Liver (tissue), 10 donors: ENCODE measurements at places on chromosomes 12 and 14.

DNA sequence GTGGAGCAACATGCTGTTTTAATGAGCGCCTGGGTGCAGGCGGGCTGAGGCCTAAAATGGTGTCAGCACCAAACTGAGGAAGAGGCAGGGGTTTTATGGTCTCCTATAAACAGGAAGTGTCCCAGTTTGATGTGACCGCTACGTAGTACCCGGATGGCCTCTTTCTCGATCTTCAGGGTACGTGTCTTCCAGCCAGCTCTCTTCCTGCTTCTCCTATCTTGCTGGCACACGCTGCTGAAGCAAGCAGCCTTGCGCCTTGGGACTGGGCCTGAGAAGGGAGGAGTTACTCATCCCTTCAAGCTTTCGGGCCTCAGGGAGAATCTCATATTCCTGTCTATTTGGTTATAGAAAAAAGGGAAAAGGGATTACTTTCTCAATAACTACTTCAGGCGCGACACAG, 28.2 kb upstream of the RNASE1 start:
- H3K27me3 ChIP-seq, result no peaks in the 10 kb centered on the region
- H3K27ac ChIP-seq, result no peak overlapping the region
- no peak overlapping the region for H3K4me3 ChIP-seq
- H3K36me3 ChIP-seq, result no peaks in the 10 kb centered on the region

GRCh38 chr12:51240971-51241370, 2.3 kb downstream of the DAZAP2 start:
- peaks cover 32% of the 10 kb centered on the region for H3K36me3 ChIP-seq
- H3K4me1 ChIP-seq, result peaks cover 22% of the 10 kb centered on the region
- no peak overlapping the region for H3K27ac ChIP-seq
- DNase-seq, result no peak
- H3K4me3 ChIP-seq, result no peak overlapping the region
- H3K27me3 ChIP-seq, result no peaks in the 10 kb centered on the region

- H3K36me3 ChIP-seq, result no peaks in the 10 kb centered on the region
- no peak for DNase-seq
- H3K27ac ChIP-seq, result no peak overlapping the region
- H3K27me3 ChIP-seq, result no peaks in the 10 kb centered on the region
- H3K4me3 ChIP-seq, result no peak overlapping the region
These were observed 89.7 kb upstream of the MYF6 start for GRCh38 chr12:80617733-80618132.

DNA sequence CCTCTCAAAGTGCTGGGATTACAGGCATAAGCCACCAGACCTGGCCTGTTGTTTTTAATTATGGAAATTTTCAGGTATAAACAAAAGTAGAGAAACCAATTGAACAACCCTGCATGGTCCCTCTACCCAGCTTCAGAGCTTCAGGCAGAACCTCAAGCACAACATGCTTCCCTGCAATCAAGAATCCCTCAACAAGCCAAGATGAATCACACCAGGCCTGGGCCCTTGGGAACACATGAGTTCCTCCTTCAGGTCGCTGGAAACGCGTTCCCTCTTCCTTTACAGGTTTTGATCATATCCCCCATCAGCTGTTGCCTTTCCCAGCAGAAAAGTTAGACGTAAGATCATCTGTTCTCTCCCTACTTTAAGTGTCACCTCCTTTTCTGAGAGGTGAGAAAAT, 20.5 kb upstream of the CORO1C start:
- no peaks in the 10 kb centered on the region for H3K36me3 ChIP-seq
- H3K4me1 ChIP-seq, result no peaks in the 10 kb centered on the region
- no peak overlapping the region for H3K4me3 ChIP-seq
- H3K27ac ChIP-seq, result no peak overlapping the region

GRCh38 chr12:121793440-121793837, at the start of gene RHOF:
Gene RHOF, minus strand, starts transcription at chr12:121793688. Its CDS starts 55 bp downstream, at chr12:121793633.
- no peaks in the 10 kb centered on the region for H3K36me3 ChIP-seq
- peaks cover 50% of the 10 kb centered on the region for H3K4me1 ChIP-seq
- peak within 1 kb of the TSS; percentile 92 for H3K27ac ChIP-seq
- peak; percentile 71 for DNase-seq

DNA sequence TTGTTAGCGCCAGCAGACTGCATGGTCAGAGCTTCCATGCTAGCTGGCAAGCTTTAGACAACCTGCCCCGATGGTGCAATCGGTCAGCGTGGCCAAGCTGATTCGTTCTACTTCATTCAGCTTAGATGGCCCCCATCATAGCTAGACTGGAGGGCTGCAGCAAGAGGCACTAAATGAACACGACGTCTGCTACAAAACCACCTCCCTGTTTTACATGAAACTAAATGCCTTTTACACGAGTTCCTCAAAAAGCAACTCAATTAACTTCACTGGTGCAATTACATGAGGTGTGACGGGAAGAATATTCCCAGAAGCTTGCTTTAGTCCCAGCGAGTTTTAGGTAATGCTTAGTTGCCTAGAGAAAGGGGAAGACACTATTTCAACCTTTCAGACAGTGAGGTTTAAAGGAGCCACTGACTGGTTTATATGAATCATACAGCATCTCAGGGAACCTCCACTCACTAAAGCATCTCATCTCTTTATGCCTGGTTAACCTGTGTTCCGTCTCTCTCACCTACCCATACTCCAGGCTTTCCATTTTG, 8.4 kb downstream of the NIN start:
- no peak overlapping the region for H3K4me3 ChIP-seq
- H3K27ac ChIP-seq, result no peak overlapping the region
- H3K4me1 ChIP-seq, result peaks cover 11% of the 10 kb centered on the region

DNA sequence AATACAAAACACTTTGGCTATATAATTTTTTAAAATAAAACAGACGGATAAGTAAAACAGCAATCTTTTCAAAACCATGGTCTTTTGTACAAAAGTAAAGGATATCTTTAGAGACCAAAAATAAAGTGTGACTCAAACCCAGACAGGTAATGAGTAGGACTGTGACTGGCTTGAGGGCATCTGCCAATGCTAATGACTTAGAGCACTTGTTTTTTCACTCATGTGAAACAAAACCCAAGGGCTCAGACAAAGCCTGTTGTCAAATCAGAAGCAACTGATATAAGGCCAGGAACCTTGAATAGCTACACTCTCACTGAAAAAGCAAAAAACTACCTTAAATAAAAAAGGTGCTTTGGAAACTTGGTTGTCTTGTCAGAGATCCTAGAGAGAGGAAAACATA, 357.4 kb downstream of the TMEM117 start:
- no peaks in the 10 kb centered on the region for H3K27me3 ChIP-seq
- H3K36me3 ChIP-seq, result no peaks in the 10 kb centered on the region
- H3K4me3 ChIP-seq, result no peak overlapping the region
- H3K4me1 ChIP-seq, result no peaks in the 10 kb centered on the region
- no peak for DNase-seq
- no peak overlapping the region for H3K27ac ChIP-seq

DNA sequence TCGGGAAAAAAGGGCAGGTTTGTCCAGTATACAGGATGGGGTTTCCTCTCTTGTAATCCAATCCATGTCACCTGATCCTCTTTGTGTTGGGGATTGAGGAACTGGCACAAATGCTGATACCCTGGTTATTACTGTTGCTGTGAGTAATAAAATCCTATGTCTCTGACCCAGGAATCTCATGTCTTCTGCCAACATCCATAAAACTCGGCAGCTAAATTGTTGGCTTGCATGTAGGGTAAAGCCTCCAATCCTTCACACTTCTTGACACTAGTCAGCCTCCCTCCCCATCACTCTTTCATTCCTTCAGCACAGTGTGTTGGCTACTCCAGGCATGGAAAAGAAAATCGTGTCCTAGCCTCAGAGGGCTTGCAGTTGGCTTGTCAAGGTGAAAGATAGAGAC, 9.2 kb upstream of the NOS1 start:
- H3K36me3 ChIP-seq, result no peaks in the 10 kb centered on the region
- no peaks in the 10 kb centered on the region for H3K4me1 ChIP-seq
- H3K27me3 ChIP-seq, result no peaks in the 10 kb centered on the region
- DNase-seq, result no peak

DNA sequence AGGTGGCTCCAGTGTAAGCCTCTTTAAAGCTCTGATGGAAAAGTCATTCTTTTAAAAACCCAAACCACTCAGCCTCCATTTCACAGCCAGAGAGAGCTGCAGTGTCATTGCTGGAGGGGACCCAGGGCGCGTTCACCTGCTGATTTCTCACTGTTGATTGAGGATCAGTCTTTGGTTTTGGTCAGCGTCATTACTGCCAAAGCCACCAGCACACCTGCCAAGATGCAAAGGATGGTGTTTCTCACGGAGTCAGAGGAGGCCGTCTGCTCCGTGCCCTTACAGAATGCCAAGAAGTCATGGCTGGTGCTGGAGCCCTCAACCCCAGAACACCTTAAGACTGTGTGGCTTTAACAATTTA, 32.8 kb upstream of the BATF start:
- H3K4me3 ChIP-seq, result no peak overlapping the region
- no peaks in the 10 kb centered on the region for H3K4me1 ChIP-seq
- H3K27ac ChIP-seq, result no peak overlapping the region
- H3K27me3 ChIP-seq, result no peaks in the 10 kb centered on the region
- no peak for DNase-seq
- H3K36me3 ChIP-seq, result no peaks in the 10 kb centered on the region

DNA sequence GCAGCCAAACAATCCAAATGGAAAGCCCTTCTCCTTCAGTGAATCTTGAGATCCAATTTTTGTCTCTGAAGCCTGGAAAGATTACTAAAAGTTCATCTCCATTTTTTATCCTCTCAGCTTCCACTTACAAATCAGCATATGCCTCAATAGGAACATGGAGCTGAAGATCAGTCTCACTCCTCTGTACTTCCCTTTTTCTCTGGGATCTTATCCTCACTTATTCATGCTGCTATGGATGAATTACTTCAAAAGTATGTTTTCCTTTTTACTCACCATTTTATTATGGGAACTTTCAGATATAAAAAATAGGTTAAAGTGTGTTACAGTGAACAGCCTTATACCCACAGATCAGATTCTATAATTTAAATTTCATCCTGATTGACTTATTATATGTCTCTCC, 14.4 kb upstream of the NTF3 start:
- H3K4me1 ChIP-seq, result no peaks in the 10 kb centered on the region
- H3K27me3 ChIP-seq, result peaks cover 6% of the 10 kb centered on the region
- no peaks in the 10 kb centered on the region for H3K36me3 ChIP-seq
- H3K27ac ChIP-seq, result no peak overlapping the region

DNA sequence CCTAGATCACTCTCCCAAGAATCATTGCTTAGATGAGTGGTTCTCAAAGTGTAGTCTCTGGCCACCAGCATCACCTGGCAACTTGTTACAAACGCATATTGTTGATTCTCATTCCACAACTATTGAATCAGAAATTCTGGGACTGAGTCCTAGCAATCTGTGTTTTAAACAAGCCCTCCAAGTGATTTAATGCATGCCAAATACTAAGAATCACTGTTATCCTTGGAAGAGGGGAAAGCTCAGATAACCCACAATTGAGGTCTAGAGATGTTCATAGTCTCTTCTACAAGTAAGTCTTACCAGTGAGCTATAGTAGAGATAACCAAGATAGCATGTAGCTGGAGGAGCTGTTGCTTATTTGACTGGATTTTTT, 666.6 kb downstream of the DIO2 start:
- no peaks in the 10 kb centered on the region for H3K27me3 ChIP-seq
- no peaks in the 10 kb centered on the region for H3K36me3 ChIP-seq

DNA sequence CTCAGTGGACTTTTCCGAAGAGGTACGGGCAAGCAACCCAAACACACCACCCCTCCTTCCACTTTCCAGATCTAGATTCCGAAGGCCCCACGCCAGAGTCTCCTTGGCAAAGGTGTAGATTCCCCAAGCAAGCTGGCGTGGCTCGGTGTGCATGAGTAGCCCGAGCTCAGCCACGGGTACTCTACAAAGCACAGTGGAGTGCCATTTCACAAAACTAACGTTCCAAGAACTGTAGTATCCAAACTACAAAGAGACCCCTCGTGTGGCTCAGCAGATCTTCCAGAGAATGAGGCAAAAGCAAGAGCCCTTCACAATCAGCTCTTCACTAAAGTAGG, 72.1 kb downstream of the FOXN3 start:
- H3K4me1 ChIP-seq, result peaks cover 1% of the 10 kb centered on the region
- no peaks in the 10 kb centered on the region for H3K27me3 ChIP-seq
- H3K36me3 ChIP-seq, result peaks cover 4% of the 10 kb centered on the region
- DNase-seq, result no peak
- no peak overlapping the region for H3K4me3 ChIP-seq

- no peak for DNase-seq
- no peaks in the 10 kb centered on the region for H3K27me3 ChIP-seq
- no peaks in the 10 kb centered on the region for H3K4me1 ChIP-seq
- no peak overlapping the region for H3K4me3 ChIP-seq
- H3K36me3 ChIP-seq, result no peaks in the 10 kb centered on the region
These were observed 25.4 kb downstream of the FGF6 start for GRCh38 chr12:4420138-4420670.

- H3K27me3 ChIP-seq, result no peaks in the 10 kb centered on the region
- no peak for DNase-seq
- no peak overlapping the region for H3K27ac ChIP-seq
- no peak overlapping the region for H3K4me3 ChIP-seq
These were observed 1046.9 kb upstream of the FLRT2 start for GRCh38 chr14:84483072-84483420.

- no peaks in the 10 kb centered on the region for H3K36me3 ChIP-seq
- H3K27me3 ChIP-seq, result no peaks in the 10 kb centered on the region
- no peak overlapping the region for H3K4me3 ChIP-seq
- no peak for DNase-seq
- peak overlapping the region; percentile 40 for H3K27ac ChIP-seq
These were observed 40.8 kb upstream of the DCD start for GRCh38 chr12:54689034-54689372.

DNA sequence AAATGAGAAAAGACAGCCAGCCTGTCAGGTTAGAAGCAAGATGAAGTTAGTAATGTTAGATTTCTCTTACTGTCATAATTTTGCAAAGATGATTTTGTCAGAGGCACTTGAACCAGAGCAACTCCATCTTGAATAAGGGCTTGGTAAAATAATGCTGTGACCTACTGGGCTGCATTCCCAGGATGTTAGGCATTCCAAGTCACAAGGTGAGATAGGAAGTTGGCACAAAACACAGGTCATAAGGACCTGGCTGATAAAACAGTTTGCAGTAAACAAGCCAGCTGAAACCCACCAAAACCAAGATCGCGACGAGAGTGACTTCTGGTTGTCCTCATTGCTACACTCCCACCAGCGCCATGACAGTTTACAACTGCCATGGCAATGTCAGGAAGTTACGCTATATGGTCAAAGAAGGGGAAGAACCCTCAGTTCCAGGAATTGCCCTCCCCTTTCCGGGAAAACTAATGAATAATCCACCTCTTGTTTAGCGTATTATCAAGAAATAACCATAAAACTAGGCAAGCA, 1313.5 kb upstream of the TMEM132C start:
- no peak overlapping the region for H3K27ac ChIP-seq
- H3K4me1 ChIP-seq, result no peaks in the 10 kb centered on the region
- no peaks in the 10 kb centered on the region for H3K27me3 ChIP-seq

- no peaks in the 10 kb centered on the region for H3K36me3 ChIP-seq
- no peak overlapping the region for H3K27ac ChIP-seq
- no peaks in the 10 kb centered on the region for H3K27me3 ChIP-seq
- H3K4me1 ChIP-seq, result peaks cover 2% of the 10 kb centered on the region
These were observed 24.9 kb upstream of the MED13L start for GRCh38 chr12:116302166-116303058.
